ENCODE measurements at places on chromosomes 1 and 21.

DNA sequence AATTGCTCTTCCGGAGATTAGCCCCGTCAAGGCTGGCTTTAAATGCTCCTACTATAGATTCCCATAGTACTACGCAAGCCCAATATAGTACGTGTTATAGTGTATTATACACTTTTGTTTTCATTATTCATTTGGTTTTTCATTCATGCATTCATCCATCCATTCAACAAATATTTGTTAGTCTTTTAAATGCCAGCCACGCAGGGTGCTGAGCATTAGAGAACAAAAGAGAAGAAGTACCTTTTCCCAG, 513 bp upstream of the RAB3GAP2 start:
- no peak for DNase-seq

DNA sequence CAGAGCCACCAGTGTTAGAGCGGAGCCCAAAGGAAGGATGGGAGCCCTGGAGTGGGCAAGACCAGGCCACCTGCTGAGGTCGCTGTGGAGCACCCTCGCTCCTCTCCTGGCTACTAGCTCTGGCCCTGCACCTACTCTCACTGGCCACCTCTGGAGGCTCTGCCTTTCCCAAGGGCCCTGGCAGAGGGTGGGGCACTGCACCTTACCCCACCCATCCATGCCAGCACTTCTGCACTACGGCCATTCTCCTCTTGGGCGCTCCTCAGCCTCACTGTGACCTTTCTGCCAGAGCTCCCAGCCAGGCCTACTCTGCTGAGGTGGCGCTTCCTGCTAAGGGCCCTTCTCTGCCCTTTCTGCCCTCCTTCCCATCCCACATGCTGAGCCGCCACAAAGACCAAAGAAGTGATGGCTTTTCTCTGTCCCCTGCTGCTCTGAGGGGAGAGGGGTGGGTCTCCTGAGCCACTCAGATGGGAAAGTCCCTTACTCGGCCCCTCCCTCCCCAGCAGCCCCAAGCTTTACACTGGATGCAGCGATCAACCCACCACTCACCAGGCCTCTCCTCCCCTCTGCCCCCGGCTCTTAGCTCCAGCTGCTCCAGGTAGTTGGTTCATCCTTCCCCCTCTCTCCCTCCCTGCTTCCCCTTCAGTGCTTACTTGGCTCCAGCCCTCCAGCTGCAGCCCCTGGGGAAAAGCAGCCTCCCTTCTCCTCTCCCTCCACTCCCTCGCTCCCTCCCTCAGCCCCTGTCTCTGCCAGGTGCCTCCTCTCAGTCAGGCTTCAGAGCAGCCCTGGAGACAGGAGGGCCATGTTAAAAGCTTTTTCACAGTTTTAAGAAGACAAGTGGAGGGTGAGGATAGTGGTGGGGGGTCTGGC, 14.8 kb upstream of the TMEM222 start:
- peak; percentile 71 for DNase-seq

DNA sequence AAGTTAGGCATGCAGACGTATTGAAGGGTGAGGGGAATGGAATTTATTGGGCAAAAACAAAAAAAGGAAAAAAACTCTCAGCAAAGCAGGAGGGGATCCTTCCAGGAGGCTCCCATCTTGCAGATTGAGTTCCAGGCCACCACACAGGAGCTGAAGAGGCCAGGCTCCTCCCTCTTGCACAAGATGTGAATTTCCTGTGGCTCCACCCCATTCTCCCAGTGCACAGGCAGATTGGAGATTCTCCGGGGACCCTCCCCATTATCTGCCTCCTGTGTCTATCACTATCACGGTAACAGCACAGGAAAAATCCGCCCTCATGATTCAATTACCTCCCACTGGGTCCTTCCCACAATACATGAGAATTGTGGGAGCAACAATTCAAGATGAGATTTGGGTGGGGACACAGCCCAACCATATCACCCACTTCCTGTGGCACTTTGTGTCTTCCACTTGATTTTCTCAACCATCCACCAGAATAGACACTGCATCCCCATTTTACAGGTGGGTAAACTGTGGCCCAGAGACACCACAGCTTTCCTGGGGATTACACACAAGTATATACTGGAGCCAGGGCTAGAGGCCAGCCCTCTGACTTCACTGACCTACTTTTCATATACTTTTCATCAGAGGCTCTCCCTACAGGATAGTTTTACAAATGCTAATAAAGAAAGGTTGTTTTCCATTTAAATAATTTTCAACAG, 18.9 kb upstream of the COL6A1 start:
- DNase-seq = no peak

GRCh38 chr1:196660272-196660671, 8.4 kb downstream of the CFH start:
- DNase-seq = no peak

DNA sequence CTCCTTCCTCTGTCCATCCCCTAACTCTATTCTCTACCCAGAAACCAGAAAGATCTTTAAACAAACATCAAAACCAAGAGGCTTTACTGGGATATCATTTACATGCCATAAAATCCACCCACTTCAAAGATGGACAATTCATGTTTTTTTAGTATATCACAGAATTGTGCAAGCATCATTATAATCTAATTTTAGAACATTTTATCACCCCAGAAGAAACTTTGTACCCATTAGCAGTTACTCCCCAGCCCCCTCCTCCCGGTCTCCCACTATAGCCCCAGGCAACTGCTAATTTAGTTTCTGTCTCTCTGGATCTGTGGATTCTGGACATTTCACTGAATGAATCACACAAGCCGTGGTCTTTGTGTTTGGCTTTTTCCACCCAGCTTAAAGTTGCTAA, 4.8 kb upstream of the SELENON start:
- DNase-seq = no peak

DNA sequence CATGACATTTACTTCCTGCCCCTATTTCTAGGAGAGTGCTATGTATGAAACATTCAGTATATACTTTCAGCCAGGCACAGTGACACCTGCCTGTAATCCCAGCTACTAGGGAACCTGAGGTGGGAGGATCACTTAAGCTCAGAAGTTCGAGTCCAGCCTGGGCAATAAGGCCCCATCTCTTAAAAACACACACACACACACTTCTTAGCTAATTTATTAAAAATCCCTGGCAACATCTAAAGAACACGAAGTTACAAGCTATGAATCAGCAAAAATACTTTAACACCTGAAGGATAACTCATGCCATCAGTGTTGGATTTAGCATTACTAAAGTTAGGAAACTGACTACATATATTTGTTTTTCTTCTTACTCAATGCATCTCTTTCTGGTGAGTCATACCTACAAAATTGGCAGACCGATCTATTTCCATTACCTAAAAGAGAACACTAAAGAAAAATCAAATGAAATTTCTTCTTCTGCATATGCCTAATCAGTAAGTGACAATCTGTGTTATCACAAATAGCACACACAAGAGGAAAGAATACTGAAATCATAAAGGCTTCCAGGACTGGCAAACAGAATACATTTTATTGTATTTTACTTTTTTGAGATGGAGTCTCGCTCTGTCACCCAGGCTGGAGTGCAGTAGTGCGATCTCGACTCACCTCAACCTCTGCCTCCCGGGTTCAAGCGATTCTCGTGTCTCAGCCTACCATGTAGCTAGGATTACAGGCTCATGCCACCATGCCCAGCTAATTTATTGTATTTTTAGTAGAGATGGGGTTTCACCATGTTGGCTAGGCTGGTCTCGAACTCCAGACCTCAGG, 41.4 kb downstream of the RNF115 start:
- DNase-seq = no peak

GRCh38 chr1:214362188-214362882, 81.4 kb downstream of the SMYD2 start:
- no peak for DNase-seq

DNA sequence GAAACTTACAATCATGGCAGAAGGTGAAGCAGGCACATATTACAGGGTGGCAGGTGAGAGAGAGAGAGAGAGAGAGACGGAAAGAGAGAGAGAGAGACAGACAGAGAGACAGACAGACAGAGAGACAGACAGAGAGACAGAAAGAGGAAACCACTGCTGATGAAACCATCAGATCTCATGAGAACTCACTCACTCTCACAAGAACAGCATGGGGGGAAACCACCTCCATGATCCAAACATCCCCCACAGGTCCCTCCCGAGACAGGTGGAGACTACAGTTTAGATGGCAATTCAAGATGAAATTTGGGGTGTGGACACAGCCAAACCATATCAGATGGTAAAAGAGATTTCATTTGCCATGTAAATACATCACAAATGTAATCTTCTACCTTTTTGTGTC, 708.1 kb downstream of the MRPL39 start:
- DNase-seq = no peak

GRCh38 chr1:212640223-212640878, 31.8 kb downstream of the ATF3 start:
- DNase-seq = no peak

DNA sequence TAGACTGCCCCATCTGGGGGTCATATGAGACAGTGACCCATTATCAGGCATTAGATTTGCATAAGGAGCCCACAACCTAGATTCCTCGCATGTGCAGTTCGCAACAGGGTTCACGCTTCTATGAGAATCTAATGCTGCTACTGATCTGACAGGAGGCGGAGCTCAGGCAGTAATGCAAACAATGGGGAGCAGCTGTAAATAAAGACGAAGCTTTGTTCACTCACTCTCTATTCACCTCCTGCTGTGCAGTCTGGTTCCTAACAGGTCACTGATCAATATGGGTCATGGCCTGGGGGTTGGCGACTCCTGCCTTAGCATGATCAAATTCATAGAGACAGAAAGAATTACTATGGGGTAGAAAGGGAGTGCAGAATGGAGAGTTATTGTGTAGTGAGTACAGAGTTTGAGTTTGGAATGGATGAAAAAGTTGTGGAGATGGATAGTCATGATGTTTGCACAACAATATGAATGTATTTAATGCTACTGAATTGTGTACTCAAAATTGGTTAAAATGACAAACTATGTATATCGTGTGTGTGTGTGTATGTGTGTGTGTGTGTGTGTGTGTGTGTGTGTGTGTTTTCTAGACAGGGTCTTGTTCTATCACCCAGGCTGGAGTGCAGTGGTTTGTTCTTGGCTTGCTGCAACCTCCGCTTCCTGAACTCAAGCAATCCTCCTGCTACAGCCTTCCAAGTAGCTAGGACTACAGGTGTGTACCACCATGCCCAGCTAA, 42.2 kb downstream of the BTF3L4 start:
- peak; percentile 86 for DNase-seq

DNA sequence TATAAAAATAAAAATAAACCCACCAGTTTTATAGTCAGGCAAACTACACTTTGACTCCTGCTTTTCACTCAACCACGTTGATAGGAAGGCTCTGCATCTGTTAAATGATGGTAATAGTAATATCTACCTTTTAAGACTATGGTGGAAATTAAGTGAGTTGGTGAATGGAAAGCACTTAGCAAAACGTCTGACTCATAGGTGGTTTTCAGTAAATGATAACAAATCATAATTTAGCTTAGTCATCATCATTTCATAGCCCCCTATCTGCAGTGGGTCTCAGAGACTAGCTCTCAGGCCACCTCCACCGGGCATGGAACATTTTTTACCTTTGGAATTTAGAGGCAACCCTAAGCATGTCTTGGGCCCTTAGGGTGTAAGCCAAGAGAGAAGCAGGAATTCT, 160.0 kb downstream of the PDE4B start:
- DNase-seq = no peak

Data from retina (tissue), 1 donor.